ENCODE measurements at places on chromosomes 5 and 9. TPM values are rescaled to one million over a fixed set of nuclear protein-coding genes. Genes with fewer than 3 reads are reported as not detected.
A peak's percentile ranks its signal among the peaks of the same experiment; 100 is the strongest.

GRCh38 chr9:19683715-19684114 lies 105.1 kb downstream of the SLC24A2 start:
- DNase-seq, result no peak

GRCh38 chr5:5270958-5271785 lies 131.0 kb downstream of the ADAMTS16 start:
- peak; percentile 68 for DNase-seq

- DNase-seq, result no peak
Observed at GRCh38 chr5:56685503-56686217, 129.7 kb upstream of the MAP3K1 start.

DNA sequence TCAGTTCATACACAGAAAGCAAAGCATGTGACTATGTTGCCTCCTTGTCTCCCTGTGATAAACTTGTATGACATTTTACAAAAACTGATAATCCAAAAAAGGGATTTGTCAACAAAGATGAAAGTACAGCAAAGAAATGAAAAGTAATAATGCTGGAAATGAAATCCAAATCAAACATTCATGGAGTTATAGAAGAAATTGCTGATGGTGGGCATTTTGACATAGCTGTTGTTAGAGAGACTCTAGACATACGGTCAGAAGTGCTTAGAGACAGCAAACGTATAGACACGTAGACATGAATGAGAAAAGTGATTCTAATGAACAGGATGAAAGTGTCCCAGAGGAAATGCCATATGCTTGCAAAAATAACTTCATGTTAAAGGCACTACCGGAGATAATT lies 186.9 kb upstream of the RGMB start:
- no peak for DNase-seq

DNA sequence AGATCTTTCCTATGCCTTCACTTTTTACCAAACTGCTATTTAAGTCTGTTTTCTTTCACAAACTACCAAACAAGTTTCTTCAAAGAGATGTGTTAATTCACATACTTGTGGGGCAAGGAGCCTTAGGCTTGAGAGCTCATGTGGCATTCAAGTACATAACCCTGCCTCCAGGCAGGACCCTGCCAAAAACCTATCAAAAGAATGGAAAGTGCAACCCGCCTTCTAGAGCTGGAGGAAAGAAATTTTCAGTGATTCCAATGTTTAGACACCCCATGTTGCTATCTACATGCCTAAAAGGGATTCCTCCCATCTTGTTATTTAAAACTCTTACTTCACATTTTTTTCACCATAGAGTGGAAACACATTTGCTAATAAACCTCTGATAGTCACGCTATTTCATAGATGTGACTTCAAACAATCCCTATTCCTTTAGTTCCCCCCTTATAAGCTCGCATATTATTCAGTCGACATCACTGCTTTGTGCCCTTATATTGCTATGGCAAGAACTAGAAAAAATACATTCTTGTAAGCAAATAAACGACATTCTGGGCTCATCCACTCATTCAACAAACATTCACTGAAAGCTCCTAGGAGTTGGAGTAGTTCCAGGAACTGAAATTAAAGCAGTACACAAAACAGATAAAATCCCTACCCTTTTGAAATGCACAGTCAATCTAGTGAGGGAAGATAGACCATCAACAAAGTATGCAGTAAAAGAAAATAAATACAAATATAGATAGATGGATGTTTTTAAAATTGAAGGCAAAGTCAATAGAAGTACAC lies 518.1 kb downstream of the ELAVL2 start:
- no peak for DNase-seq

DNA sequence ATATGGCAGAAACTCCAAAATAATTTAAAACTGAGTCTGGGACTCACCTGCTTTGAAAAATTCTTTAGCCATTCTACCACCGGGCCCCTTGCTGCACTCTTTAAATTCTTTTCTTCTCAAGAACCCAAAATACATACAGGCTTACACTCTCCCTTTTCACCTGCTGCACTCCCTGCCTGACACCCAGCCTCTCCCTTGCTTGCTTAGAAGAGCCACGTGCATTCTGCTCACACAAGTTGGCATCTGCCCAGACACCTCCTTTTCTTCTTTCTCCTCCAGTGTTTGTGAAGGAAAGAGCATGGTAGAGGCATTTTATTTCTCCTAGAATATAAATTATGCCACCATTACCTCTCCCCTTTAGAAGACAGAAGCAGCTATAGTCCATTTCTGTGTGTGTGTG lies 39.0 kb upstream of the AOPEP start:
- no peak for DNase-seq

- no peak for DNase-seq
Observed at GRCh38 chr9:97243606-97244005, 63.9 kb upstream of the CCDC180 start.

- DNase-seq, result no peak
Observed at GRCh38 chr5:133957591-133957990, 10.8 kb downstream of the C5orf15 start.

DNA sequence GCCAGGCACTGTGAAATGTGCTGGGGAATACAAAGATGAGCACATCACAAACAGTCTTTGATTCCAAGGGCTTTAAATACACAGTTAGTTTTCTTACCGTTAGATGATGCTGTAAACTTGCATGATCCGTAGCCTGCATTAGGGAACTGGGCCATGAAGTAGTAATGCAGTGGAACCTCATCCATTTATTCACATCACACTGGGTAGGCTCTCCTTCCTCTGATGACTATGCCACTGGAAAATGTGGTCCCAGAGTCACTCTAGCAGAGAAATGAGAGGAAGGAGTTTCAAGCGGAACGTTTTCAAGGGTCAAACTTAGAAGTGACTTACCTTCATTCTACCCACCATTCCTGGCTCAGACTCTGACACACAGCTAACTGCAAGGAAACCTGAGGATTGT lies 26.4 kb downstream of the ZFAND5 start:
- no peak for DNase-seq

The LRRC70 gene
- 1.1 TPM for polyA plus RNA-seq

The GPR150 gene
- 0.42 TPM for polyA plus RNA-seq

The SLC34A1 gene
- 0.68 TPM for polyA plus RNA-seq
